ENCODE measurements at places on chromosomes 16 and 17.

DNA sequence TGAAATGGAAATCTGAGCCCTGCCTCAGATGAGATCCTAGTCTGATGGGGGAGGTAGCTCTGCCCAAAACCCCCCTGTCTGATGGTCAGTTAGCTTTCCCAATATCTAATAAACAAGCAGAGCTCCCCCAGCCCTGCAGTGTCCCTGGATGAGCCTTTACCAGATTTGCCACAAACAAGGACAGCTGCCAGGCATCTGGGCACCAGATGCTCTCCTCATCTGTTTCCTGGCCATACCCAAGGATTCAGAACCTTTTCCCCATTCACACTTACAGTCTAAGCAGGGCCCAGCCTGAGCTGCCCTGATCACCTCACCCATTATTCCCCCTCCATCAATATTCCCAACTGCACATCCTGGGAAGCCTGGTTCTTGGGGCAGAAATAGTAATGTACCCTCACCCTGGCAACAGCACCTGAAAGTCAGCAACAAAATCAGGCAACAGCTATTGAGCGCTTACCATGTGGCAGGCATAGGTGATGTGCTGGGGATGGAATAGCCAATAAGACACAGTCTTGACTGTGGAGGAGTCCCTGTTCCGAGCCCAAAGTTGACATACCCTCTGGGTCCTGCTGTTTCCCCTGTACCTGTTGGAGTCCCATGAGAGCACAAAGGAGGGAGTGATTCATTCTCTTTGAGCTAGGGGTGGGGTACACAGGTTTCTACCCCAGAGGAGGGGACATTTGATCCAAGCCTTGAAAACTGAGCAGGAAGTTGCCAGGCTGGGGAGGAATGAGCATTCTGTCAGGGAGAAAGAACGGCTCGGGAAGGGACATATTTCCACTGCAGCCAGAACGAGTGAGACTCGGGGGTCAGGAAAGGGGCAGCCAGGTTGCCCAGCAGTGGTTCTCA lies 147.4 kb downstream of the TMEM132E start:
- DNase-seq: no peak

DNA sequence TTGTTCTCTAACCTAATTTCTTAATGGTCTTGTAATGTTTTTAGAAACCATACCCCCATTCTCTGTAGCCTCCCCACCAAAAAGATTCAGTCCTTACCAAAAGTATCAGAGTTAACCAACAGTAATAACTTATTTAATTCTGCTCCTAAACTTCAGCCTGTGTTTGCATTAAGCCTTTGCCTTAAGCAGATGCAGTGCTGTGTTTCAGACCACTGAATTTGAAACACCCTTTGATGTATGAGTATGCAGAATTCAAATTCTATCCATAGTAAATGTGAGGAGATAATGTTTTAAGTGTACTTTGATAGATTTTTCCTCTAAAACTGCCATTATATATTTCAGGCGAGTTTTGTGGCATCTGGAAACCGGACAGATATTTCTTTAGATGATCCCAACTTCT lies 171.6 kb upstream of the RBL2 start:
- DNase-seq: no peak

GRCh38 chr16:1823821-1824220 lies 2.8 kb downstream of the HAGH start:
- no peak for DNase-seq

GRCh38 chr16:73125850-73126524 lies 78.1 kb upstream of the ZFHX3 start:
- DNase-seq: no peak

GRCh38 chr16:81066681-81067080 lies 10.4 kb downstream of the C16orf46 start:
- no peak for DNase-seq

DNA sequence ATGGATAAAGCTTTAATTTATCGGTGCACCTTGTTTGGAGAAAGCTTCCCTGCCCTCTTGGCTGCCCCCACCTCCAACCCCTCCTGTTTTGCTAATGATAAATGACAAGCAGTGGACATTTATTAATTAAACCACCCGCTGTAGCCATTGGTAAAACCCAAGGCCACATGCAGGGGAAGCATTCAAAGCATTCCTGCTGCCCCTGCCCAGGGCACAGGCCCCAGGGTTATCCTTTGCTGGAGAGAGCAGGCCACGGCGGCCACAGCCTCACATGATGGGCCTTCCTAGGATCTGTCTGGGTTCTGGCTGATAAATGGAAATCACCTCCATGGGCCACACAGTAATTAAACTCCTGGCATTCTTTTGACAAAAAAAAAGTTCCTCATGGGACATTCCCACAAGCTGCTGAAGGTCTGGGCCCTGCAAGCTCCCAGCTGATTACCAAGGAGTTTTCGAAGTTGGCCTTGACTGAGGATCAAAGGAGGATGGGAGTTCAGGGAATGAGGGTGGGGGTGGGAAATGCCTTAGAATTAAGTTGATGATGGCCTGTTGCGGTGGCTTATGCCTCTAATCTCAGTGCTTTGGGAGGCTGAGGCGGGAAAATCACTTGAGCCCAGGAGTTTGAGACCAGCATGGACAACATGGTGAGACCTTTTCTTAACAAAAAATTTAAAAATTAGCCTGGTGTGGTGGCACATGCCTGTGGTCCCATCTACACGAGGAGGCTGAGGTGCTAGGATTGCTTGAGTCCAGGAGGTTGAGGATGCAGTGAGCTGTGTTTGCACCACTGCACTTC lies 35.5 kb downstream of the SOST start:
- DNase-seq: no peak

GRCh38 chr16:64738321-64738960 lies 383.4 kb downstream of the CDH11 start:
- no peak for DNase-seq

DNA sequence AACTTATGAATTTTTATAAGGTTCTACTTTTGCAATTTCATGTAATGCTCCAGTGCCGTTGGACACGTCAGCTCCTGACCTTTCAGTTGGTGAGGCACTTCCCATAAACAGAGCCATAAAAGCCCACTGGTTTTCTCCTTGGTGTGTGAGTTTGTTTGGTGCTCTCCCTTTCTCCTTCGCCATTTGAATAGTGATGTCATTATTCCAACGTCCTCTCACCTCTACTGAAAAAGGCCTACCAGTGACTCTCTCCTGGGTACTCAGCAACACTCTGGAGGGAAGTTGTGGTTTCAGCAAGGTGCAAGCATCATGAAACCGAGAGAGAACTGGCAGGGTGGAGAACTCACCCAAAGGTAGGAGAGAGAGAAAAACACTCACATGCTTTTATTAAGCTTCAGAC lies 29.6 kb upstream of the HNF1B start:
- DNase-seq: no peak

DNA sequence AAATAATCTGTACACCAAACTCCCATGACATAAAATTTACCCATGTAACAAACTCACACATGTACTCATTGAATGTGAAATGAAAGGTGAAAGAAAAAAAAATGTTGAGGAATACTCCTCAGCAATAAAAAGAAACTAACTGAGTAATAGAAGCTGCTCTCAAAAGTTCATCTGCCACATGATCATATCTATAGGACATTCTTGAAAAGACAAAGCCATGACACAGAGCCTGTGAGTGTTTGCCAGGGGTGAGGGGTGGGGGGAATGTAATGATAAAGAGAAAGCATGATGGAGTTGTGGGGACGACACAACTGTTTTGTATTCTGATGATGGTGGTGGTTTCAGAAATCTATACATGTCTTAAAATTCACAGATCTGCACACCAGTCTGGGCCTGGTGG lies 52.2 kb upstream of the TMC5 start:
- no peak for DNase-seq

DNA sequence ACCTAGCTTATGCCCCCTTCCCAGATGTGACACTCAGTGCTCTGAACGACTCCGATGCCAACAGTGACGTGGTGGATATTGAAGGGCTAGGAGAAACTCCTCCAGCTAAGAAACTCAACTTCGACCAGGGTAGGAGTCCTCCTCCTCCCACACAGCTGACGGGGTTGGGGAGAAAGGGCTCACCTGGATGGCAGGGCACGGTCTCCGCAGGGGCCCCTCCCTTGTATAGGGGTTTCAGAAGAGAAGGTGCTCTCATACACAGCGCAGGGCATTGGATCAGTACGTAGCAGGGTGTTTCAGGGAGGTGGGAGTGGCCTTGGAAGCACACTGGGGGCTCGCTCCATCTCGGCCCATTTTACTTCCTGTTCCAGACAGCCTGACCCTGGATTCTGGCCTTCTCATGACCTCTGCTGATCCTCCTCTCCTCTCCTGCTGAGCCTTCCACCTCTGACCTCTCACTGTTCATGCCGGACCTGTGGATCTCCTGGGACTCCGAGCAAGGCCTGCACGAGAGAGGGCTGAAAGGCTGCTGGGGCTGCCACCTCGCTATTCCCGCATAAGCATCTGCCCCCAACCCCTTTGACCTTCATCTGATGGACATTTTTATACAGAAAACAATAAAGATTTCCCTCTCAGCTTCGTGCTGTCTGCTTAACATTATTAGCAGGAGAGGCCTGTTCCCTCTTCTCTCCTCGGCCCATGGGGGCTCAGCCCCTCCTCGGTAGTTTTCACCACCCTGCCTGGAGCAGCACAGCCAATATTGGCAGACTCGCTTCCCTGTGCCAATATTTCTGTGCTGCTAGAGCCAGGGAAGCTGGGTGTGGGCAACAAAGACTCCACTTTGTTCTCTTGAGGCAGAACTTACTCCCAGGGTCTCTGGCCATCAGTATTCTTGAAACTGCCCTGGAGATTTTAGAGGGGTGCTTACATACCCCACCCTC lies 4.7 kb downstream of the RNASEK start:
- DNase-seq: no peak

GRCh38 chr17:65523853-65524664 lies 37.4 kb downstream of the AXIN2 start:
- no peak for DNase-seq

GRCh38 chr16:405548-406506 lies 4.1 kb downstream of the DECR2 start:
- no peak for DNase-seq

DNA sequence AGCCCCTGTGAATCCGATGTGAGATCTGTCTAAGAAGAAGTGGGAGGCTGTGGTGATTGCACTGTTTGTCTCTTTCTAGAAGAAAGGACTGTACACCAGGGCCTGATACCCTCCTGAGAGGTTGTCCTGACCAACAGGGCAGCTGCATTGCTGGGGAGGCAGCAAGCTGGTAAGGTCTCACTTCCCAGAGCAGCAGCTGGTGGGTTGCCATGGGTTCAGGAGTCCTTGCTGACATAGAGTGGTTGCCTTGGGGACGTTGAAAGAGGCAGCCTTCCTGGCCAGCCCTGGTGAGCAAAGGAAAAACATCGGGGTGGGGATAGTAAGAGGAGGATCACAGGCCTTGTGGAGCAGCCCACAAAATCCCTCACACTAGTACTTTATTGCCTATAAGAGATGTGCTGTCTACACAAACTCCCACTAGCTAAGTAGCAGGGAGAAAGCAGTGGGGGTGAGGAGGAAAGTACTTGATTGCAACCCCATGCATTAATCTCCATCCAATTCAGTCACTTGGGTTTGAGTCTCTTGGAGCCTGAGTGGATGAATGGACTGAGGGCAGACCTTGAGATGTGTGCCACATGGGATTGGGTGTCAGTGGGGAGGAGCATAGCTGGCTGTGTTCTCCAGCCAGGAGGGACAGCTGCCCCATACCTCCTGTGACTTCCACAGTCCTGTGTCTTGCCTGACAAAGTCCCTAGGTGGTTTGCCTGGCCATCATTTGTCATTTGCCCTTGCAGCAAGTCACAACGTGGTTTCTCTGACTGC lies 143.8 kb upstream of the RPL38 start:
- no peak for DNase-seq

GRCh38 chr17:19542247-19542646 lies 8.6 kb downstream of the SLC47A1 start:
- DNase-seq: no peak

DNA sequence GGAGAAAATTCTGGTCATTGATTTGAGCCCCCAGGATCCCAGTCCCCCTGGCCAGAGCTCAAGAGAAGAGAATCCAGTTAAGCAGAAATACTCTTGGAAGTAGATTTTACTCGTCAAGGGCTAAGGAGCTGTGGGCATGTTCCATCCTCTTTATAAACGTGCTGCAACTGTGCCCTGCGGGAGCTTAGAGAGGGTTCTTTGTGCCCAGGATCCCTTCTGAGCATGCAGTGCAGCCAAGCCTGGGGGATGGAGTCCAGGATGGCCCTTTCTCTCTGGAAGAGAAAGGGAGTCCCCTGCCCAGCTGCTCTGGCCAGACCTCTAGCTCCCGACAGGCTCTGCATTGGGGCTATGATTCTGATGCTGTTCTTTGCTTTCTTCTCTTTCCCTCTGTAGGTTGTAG lies 9.5 kb upstream of the LGALS9 start:
- no peak for DNase-seq

DNA sequence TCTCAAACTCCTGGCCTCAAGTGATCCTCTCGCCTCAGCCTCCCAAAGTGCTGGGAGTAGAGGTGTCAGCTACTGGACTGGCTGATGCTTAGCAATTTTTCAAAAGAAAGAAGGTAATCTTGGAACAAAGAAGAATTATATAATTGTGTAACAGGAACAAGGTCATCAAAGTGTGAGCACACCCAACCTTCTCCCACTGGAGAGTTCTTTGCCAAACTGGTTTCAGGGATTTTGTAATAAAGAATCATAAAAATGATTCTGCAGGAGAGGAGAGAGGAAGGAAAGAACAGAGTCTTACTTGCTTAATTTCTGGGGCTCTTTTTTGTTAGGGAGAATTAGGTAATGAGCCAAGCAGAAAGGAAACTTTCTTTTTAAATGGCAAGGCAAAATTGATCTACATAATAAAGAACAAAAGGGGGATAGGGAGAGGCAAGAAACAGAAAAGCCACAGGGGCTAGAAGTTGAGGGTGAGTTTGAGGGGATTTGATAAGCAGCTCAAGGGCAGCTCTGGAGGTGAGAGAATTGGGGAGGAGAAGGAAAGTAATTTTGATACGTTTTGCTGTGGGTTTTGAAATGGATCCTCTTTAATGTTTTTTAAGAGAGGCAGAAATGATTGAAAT lies 21.3 kb downstream of the CHD9NB start:
- DNase-seq: no peak

- DNase-seq: no peak
Observed at GRCh38 chr16:19842426-19843157, 42.1 kb downstream of the GPRC5B start.

DNA sequence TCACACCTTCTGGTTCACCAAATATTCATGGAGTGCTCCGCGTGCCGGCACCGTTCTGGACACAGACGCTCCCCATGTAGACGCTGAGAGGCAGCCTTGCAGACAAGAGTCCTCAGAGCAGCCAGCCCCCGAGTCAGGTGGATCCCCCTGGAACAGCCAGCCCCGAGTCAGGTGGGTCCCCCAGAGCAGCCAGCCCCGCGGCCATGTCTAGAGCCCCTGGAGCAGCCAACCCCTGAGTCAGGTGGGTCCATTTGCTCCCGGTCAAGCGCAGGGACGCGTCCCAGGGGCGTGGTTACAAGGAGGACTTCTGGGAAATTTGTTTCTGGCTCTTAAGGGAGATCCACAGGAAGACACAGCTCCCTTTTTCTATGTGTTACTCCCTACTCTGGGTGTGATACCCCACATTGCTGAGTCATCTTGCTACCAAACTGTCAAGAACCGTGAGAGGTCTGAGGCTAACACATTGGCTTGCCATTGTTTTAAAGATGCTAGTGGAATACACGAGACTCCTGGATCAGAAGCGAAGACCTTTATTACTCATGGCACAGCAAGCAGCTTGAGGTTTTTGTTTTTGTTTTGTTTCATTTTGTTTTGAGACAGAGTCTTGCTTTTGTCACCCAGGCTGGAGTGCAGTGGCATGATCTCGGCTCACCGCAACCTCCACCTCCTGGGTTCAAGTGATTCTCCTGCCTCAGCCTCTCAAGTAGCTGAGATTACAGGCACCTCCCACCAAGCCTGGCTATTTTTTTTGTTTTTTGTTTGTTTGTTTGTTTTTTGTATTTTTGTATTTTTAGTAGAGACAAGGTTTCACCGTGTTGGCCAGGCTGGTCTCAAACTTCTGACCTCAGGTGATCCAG lies 43.3 kb upstream of the CBFA2T3 start:
- DNase-seq: no peak

Data from stimulated activated CD8-positive, alpha-beta memory T cell treated with anti-CD3 and anti-CD28 coated beads, Interleukin-4, amount 100 ng/mL, for 1 hour (primary cell).